ENCODE measurements at places on chromosomes 3 and 15.

DNA sequence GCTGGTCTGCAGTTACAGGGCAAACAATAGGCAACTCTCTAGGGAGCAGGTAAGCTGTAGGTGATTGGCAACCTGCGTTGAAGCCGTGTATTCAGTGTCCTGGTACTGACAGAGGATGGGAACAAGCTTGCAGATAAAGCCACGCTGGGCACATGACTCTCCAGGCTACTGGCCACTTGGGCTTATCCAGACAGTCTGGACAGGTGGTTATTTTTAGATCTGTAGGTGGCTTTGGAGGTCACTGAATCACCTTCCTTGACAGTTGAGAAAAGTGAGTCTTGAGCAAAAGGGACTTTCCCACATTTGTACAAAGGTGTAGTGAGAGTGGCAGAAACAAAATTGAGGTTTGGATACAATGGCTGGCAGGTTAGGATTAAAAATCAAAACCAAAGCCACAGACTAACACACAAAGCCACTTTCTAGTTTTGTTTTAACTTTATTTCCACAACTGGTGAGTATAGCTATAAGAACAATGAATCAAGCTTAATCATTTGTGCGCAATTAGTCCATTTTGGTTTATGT is 22.3 kb upstream of the IL1RAP start:
- no peak for DNase-seq

GRCh38 chr3:53486961-53487654 is 7.3 kb upstream of the CACNA1D start:
- DNase-seq: no peak

GRCh38 chr15:80585544-80586018 is 109.5 kb upstream of the ABHD17C start:
- no peak for DNase-seq

DNA sequence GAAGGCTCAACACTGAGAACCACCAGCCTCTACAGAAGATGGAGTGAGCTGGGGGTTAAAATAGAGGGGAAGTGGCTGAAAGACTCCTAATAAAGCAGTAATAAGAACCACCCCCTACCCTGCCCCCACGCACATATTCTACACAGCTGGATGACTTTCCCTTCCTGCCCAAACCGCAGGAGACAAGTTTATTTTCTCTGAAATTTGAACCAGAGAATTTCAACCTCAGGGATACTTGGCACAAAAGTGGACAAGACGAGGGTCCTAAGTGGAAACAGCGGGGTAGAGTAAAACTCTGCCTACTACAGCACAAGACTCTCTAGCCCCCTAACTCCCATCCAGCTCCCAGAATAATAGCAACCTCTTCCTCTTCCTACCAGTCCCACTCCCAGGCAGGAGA is 28.4 kb downstream of the USF3 start:
- DNase-seq: peak; percentile 74

- no peak for DNase-seq
Measured at GRCh38 chr3:94596141-94596540, 533.3 kb downstream of the NSUN3 start.

DNA sequence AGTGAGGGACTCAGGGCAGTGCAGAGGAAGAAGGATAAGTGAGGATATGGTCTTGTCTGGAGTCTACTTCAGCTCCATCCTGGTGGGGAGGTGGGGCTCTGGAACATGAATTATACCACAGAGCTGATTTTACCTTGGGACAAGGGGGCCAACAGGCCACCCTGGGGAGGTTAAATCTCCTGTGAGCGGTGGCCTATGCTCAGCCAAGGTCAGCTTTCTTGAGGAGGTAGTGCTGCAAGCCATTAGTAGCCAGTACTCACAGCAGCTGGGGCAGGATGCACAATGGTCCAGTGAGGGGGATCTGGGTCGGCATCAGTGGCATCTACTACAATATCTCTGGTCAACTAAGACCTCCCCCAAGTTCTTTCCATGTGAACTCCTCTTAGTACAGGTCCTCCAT is 49.7 kb downstream of the XYLB start:
- no peak for DNase-seq

- DNase-seq: peak; percentile 80
Measured at GRCh38 chr3:177337541-177338331, 140.5 kb upstream of the TBL1XR1 start.

- DNase-seq: no peak
Measured at GRCh38 chr15:39438260-39438659, 142.6 kb upstream of the THBS1 start.

DNA sequence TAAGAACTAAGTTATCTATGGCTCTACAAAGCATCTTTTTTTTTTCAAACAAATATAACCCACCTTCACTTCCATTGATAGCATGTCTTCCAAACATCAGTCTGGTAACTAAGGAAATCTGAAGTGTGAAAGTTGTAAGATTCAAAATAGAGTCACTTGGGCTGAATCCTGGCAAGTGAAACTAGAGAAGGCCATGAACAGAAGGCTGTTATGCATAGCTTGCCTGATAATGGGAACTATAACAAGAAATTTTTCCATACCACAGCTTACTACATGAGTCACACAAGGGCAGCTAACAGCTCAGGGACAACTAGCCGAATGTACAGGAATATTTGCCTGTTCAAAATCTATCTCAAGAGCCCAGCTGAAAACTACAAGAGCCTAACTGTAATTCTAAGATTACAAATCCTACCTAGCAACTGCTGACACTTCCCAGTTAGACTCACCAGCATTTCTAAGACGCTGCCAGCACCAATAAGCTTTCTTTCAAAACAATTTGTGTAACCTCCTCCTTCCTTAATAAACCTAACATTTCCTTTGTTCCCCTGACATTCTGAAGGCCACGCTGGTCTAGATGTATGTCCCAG is 1066.5 kb downstream of the PLOD2 start:
- peak; percentile 78 for DNase-seq

GRCh38 chr3:14256046-14256445 is 77.4 kb downstream of the LSM3 start:
- DNase-seq: no peak

GRCh38 chr3:108320746-108321350 is 24.5 kb downstream of the HHLA2 start:
- no peak for DNase-seq

DNA sequence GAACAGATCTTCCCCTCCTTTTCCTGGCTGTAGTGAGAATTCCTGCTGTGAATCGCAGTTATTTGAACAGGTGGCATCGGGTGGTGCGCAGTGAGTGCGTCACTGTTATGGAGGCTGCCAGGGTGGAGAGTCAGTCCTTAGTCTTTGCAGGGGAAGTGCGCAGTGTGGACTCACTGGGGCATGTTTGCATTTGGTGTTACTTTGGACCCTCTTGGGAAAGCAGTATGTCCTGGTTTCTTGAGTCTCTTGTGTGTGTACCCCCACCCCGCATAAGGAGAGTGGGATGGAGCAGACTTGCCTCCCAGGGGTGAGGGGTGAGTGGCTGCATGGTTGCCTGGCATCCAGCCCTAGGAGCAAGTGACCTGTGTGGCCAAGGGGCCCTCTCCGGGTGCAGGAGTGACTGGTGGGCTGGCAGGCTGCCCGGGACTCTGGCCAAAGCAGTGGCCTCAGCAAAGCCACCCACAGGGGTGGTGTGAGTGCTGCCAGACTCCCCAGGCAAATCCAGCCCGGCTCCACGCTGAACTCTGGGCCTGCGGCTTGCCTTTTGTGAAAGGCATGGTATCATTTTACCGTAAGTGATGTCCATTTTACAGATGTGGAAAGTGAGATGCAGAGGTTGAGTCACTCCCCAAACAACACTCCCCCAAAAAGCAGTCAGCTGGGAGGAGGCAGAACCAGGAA is 46.4 kb downstream of the DNASE1L3 start:
- DNase-seq: peak; percentile 84

- no peak for DNase-seq
Measured at GRCh38 chr15:95327183-95327525, 1003.3 kb upstream of the NR2F2 start.

- DNase-seq: no peak
Measured at GRCh38 chr15:98978153-98978552, 29.4 kb downstream of the PGPEP1L start.

DNA sequence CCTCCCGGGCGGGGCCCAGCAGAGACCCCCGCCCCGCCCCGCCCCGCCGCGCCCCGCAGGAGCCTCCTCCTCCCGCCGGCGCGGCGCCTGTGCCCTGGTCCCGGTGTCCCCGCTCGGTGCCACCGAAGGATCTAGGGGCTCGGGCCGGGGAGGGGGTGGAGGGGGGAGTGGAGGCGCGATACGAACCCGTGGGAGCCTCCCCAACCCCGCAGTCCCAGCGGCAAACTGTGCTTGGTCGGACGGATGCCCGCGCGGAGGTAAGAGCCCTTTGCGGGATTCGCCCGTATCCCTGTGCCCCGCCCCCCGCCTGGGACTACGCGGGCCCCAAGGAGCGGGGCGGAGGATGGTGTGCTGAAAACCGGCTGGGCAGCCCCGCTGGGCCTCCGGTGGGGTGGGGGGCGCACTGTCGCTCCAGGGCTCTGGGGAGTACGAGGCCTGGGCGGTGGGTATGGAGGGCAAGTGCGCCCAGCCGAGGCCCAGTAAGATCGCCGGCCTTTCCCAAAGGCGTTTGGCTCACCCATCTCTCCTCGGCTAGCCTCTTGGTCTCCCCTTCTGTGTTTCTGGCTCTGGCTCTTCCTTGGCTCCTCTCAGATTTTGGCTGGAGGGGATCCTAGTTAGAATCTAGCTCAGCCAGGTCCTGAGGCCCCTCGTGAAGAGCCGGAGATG is 65.6 kb upstream of the POLG start:
- DNase-seq: no peak

- peak; percentile 67 for DNase-seq
Measured at GRCh38 chr15:100968050-100968966, 49.2 kb downstream of the LRRK1 start.

DNA sequence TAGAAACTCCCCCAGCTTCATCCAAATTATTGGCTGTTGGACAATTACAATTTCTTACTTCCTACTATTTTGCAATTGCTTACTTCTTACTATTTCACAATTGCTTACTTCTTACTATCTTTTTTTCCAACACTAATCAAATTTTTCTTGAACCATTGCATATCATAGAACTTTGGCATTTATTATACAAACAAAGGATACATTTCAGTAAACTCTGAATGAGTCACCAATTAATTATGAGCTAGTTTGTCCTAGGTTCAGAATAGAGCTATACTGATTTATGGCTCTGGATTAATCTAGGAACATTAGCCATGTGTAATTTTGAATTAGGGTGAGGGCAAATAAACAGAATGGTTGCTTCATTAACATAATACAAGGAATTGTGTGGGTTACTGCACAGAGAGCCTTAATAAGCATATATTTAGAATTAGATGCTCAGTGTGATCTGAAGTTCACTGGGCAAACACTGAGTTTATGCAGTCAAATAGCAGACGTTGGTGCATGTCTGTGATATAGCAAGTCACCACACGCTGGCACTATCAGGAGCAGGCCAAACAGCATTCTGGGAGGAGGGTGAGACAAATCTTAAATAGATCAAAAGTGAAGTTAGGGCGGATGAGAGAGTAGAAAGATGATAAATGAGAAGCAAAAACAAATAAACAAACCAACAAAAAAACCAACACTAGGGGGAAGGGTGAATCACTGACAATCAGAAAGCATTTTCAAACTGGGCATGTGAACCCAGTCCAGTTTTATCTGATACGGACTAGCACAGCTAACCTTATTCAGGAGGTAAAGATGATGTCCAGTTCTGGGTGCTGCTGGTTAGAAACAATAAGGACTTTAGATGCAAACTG is 21.5 kb downstream of the GABRR3 start:
- no peak for DNase-seq

DNA sequence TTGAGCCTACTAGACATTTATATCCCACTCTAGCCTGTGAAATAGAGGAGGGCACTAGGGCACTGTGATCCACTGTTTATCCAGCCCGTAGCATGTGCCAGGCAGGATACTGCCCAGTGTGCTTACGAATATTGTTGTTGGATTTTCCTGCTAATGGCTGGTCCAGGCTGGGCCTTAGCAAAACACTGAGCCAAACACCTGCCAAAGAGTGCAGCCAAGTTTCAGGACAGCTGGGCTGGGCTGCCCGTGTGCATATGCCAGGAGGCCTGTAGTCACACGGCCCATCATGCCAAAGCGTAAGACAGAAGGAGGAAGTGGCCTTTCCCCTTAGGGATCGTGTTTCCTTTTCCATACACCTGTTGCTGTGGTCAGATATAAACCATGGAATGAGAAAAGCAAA is 54.5 kb upstream of the ABHD10 start:
- no peak for DNase-seq

DNA sequence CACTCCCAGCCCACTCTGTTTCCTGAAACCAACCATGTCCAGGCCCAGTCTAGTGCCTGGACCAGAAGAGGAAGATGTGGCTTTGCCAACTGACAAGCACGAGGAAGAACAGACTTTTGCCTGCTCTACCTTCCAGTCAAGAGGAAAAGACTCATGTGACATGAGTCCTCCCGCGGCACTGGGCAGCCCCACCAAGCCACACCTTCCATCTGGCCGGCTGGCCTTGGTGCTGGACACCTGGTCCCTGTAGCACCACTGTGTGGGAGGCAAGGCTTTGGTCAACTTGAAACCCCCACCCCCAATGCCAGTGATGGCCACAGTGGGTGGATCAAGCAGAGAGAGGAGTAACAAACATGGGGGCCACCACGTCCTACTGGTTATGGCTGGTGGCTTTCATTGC is 12.5 kb downstream of the CHDH start:
- DNase-seq: no peak

DNA sequence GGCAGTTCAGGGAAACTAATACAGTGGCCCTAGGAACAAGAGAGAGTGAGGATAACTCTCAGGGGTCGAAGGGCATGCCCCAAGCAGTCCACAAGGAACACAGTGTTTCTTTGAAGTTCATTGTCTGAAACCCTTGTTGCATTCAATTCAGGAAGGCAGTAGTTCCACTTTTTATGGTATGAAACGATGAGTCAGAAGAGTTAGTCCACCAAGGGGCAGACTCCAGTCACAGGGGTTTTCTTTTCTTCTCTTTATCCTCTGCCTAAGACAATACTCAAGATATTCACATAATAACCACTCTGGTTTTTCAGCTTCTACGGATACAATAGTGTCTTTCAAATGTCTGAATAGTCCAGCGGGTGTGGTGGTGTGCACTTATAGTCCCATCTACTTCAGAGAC is 23.7 kb upstream of the TICRR start:
- DNase-seq: no peak

DNA sequence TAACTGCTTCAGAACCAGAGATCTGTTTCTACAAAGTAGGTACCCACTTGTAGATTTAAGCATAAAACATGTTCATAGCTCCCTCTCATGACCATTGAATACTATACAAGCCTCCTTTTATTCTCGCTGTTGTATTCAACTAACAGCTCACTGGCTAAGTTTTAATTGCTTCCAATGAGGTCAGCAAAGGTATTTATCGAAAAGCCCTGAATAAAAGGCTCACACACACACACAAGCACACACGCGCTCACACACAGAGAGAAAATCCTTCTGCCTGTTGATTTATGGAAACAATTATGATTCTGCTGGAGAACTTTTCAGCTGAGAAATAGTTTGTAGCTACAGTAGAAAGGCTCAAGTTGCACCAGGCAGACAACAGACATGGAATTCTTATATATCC is at the start of gene FGF7:
Gene FGF7, plus strand, starts transcription at position 222 of the 400 bp plus-strand sequence. CDS start 1,056 bp downstream, outside the sequence.
- DNase-seq: peak; percentile 60

GRCh38 chr3:53890726-53891475 is 758 bp downstream of the SELENOK start:
- DNase-seq: peak; percentile 33

GRCh38 chr15:100892013-100892355 is 12.4 kb downstream of the ALDH1A3 start:
- no peak for DNase-seq
